Myocyte (in vitro differentiated cells): ENCODE measurements at places on chromosomes 2 and 18.

DNA sequence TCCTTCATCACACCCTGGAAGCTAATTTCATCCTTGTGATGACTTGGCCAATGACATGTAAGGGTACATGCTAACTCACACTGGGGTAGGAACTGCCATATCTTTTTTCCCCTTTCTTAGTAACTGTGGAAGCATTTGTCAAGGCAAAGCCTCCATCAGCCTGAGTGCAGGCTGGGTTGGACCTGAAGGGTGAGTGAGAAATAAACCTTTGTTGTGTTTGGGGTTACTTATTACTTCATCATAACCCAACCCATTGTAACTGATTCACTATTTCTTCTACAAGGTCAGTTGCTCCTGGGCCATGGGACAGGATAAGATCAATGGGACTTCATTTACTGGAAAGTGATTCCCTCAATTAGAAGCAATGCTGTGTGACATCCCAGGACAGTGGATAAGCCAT lies 108.4 kb downstream of the COL6A3 start:
- DNase-seq = no peak

DNA sequence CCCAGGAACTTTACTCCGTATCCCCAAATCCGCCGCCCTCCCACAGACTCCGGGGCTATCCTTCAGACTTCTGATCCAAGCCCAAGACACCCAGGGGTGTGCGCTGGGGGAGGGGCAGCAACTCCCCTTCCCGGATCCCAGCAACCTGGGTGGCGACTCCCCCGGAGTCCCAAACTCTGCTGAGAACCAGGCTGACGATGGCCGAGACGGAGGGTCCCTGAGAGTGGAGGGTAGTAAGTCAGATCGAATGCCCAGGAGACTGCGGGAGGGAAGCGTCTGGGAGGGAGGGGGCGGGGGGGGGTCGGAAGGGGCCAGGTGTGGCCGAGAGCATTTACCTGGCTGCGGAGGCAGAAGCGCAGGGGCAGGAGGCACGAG lies 7.0 kb upstream of the TNS1 start:
- DNase-seq = no peak

DNA sequence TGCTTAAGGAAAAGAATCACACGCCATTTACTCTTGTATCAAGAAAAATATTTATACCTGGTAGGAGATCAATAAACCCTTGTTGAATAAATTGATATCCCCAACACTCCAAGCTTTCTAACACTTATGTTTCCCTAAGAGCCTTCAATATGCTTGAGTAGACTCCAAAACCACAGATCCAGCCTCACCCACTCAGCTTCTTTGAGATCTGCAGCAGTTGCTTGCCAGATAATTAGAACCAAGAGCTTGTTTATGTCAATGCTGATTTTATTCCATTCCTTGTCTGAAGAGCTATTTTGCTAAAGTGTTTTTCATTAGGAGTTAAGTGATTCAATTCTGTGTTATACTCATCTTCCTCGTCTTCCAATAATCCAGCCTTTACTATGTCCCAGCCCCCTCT lies 26.3 kb upstream of the CRIM1 start:
- DNase-seq = peak; percentile 32

GRCh38 chr18:37182340-37183135 lies 353.6 kb downstream of the KIAA1328 start:
- peak; percentile 12 for DNase-seq

- DNase-seq = no peak
Measured at GRCh38 chr18:48813833-48814489, 136.8 kb downstream of the SMAD7 start.

- DNase-seq = no peak
Measured at GRCh38 chr2:38875227-38875575, 533 bp downstream of the DHX57 start.

DNA sequence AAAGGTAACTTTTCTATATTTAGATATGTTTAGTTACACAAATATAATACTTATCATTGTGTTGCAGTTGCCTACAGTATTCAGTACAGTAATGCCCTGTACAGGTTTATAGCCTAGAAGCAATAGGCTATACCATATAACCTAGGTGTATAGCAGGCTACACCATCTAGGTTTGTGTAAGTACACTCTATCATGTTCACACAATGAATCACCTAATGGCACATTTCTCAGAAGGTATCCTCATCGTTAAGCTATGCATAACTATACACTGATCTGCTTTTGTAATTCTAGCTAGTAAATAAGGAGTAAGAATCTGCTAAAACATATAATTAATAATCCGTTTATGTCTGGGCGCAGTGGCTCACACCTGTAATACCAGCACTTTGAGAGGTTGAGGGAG lies 102.1 kb downstream of the COMMD1 start:
- no peak for DNase-seq
